ENCODE measurements at places on chromosomes 2 and 18. TPM values are rescaled to one million over a fixed set of nuclear protein-coding genes. Genes with fewer than 3 reads are reported as not detected.

The TCF23 gene
- not detected for total RNA-seq

The MYO1B gene
- 54.6 TPM for total RNA-seq

The ITGA6 gene
- total RNA-seq = 52.4 TPM

The DSC2 gene
- 0.86 TPM for total RNA-seq

The PTPN4 gene
- total RNA-seq = 23.4 TPM

The PLGLB2 gene
- total RNA-seq = not detected

The RAPGEF4 gene
- 0.26 TPM for total RNA-seq

The PCARE gene
- not detected for total RNA-seq

The LYPD1 gene
- total RNA-seq = 12.0 TPM

The TUBB8B gene
- total RNA-seq = not detected

The SNED1 gene
- 0.33 TPM for total RNA-seq

The RAPH1 gene
- 7.9 TPM for total RNA-seq

The EIF2AK2 gene
- total RNA-seq = 19.6 TPM

The MC5R gene
- not detected for total RNA-seq

The HAAO gene
- total RNA-seq = not detected

The KCNJ3 gene
- not detected for total RNA-seq

The RGPD3 gene
- 0.20 TPM for total RNA-seq

The KIAA1328 gene
- 1.8 TPM for total RNA-seq

The SCLY gene
- total RNA-seq = 24.0 TPM

The EVA1A gene
- 7.8 TPM for total RNA-seq

The DAW1 gene
- 3.8 TPM for total RNA-seq

The FEV gene
- total RNA-seq = not detected

The MYL1 gene
- not detected for total RNA-seq

The UBE2F gene
- total RNA-seq = 51.4 TPM

The PID1 gene
- 3.6 TPM for total RNA-seq

The IL1RN gene
- 0.94 TPM for total RNA-seq

The CHRNG gene
- total RNA-seq = not detected

The NEU4 gene
- total RNA-seq = 0.25 TPM

The REG3G gene
- not detected for total RNA-seq

The CHRND gene
- total RNA-seq = not detected

Data from A549 treated with ZK216348 at 1 μM for 4 hours (cell line).